ENCODE measurements at places on chromosomes 16 and 17.
A peak's percentile ranks its signal among the peaks of the same experiment; 100 is the strongest.

DNA sequence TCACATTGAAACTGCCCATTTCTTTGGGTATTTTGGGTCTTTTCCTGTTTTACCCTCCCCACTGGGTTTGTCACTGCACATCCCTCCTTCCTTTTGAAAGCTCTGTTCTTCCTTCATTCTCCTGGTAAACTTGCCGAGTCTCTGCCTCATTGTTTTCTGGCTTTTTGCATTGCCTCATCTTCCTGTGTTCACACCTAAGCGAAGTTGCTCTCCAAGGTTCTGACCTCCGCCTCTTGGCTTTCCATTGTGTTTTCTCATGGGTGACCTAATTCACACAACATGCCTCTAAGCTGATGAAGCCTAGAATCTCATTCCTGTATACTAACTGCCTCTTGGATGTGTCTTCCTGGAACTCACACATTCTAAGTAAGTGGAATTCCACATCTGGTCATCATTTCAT, 1096.1 kb upstream of the EEF2KMT start:
- DNase-seq, result no peak

GRCh38 chr16:65965628-65966027, 400.9 kb upstream of the CDH5 start:
- no peak for DNase-seq

DNA sequence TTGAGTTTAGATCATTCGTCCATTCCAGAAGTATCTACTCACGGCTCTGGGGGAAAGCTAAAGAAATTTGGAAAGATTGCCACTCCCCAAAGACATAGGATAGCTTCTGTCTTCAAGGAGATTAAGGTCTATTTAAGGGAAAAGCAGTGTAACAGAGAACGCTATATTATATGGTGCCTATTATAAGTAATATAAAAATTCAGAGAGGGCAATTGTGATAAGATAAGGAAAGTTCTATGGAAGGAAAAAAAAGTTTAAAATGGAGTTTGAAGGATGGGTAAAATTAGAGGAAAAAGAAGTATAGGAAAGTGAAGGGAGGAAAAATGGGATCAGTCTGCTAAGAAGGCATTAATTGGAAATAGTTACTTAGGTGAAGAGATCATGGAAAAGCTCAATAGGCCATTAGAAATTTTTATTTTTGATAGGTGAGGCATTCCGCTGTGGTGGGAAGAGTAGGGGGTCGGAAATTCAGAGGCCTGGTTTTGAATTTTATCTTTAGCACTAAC, 690 bp upstream of the CDC27 start:
- DNase-seq, result no peak

GRCh38 chr17:63827801-63828221, 348 bp upstream of the FTSJ3 start:
- no peak for DNase-seq

DNA sequence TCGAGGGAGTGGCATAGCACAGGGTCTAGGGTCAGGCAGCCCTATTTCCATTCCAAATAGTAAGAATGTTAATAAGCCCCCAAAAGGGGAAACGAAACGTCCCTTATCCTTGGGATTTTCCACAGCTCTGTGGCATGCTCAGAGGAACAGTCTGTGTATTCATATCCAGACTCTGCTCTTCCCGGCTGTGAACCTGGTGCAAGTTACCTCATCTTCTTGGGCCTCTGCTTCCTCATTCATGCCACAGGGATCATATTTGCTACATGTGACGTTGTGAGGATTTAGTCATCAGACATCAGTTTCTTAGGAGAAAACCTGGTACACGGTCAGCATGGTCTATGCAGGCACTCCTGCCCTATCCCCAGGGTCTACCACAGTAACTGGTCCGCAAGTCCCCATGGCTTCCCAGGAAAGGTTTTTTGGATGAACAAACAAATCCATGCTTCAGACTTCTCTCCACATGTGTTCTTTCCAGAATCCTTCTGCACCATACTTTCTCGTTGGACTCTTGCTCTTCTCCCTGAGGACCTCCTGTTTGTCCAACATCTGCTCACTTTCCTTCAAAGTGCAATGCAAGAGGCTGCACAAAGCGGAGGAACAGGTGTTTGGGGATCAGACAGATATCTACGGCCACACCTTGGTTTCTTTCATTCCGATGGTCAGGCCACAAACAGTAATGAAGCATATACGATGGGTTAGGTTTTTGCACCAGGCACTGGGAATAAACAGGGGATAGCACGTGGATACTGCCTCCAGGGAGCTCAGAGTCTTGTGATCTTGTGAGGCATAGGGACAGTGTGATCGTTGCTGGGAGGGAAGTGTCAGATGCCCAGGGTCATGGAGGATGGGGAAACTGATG, 17.7 kb downstream of the GLP2R start:
- DNase-seq, result no peak

GRCh38 chr17:81930142-81931125, 2.9 kb upstream of the MAFG start:
- no peak for DNase-seq

GRCh38 chr16:17921357-17921978, 415.1 kb downstream of the NPIPA8 start:
- no peak for DNase-seq

DNA sequence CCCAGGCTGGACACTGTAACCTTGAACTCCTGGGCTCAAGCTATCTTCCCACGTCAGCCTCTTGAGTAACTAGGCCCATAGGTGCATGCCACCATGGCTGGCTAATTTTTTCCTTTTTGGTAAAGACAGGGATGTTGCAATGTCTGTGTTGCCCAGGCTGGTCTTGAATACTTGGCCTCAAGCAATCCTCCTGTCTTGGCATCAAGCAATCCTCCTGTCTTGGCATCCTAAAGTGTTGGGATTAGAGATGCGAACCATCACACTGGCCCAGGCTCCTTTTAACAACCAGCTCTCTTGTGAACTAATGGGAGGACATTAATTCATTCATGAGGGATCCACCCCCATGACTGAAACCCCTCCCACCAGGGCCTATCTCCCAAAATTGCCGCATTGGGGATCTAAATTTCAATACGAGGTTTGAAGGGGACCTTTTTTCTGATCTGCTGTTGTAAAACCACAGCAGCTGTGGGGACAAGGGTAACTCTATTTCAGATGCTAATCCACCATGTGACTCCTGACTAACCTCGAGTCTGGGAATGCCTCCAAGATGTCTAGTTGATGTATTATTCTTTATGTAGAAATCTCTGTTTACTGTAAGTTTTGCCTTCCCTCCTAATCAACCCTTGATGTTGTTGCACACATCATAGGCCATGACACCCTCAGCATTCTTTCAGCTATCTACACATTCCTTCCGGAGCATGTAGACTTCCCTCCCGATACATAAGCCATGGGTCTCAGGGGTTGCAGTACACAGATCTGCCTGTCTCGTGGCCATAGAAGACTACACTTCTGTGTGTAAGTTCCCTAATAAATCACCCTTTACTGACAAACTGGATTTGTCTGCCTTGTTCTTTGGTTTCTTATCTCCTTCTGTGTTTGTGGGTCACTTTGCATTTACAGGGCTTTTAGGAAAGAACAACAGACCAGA, 37.6 kb downstream of the RNF112 start:
- DNase-seq, result peak; percentile 94

DNA sequence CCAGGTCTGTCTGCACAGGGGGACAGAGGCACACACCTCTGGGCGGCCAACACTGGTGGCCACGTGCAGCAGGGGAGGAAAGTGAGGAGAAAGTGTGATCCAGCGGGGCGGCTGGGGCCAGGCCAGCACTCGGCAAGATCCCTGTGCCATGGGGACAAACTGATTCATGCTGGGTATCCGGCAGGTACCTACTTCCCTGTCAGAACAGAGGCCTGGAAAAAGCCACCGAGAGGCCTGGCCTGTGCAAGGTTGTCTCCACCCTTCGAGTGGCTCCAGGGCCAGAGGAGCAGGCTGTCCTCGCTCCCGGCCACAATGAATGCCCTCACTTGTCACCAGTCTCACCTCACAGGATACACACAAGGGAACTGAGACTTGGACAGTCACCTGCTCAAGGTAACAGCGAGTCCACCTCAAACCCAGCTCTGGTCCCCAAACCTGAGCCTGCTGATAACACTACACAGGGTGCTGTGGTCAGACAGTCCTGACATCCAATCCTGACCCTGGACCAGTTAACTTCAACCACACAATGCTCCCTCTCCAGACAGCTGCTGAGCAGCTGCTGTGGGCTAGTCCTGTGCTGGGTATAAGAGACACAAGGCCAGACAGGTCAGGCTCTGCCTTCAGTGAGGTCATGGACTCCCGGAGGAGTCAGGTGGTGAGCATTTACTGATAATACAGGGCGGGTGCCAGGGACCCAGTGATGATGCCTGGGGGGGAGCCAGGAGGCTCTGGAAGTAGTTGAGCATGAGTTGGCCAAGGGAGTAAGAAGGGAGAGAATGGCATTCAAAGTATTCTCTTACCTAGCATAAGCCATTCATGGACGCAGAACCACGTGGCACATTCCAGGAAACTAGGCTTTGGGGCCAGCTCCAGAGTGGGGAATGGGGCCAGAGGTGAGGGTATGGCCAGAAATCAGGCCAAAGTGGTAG, 53.0 kb downstream of the VAC14 start:
- DNase-seq, result no peak

GRCh38 chr17:9824094-9824493, 1.6 kb upstream of the GLP2R start:
- no peak for DNase-seq

GRCh38 chr17:31525801-31526549, 134.5 kb downstream of the RAB11FIP4 start:
- no peak for DNase-seq

DNA sequence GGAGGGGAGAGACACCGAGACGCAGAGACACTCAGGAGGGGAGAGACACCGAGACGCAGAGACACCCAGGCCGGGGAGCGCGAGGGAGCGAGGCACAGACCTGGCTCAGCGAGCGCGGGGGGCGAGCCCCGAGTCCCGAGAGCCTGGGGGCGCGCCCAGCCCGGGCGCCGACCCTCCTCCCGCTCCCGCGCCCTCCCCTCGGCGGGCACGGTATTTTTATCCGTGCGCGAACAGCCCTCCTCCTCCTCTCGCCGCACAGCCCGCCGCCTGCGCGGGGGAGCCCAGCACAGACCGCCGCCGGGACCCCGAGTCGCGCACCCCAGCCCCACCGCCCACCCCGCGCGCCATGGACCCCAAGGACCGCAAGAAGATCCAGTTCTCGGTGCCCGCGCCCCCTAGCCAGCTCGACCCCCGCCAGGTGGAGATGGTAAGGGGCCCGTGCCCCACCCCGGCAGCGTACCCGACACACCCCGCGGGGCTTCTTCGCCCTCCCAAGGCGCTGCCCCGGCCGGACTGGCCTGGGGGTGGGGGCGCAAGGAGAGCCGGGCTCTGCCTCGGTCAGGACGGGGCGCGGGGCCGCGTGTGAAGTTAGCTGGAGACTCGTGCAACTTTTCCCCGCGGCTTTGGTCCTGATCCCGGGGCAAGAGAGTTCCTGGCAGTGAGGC, 427 bp downstream of the PPP1R1B start:
- DNase-seq, result no peak

GRCh38 chr17:57881143-57881542, 31.3 kb upstream of the MRPS23 start:
- DNase-seq, result no peak

DNA sequence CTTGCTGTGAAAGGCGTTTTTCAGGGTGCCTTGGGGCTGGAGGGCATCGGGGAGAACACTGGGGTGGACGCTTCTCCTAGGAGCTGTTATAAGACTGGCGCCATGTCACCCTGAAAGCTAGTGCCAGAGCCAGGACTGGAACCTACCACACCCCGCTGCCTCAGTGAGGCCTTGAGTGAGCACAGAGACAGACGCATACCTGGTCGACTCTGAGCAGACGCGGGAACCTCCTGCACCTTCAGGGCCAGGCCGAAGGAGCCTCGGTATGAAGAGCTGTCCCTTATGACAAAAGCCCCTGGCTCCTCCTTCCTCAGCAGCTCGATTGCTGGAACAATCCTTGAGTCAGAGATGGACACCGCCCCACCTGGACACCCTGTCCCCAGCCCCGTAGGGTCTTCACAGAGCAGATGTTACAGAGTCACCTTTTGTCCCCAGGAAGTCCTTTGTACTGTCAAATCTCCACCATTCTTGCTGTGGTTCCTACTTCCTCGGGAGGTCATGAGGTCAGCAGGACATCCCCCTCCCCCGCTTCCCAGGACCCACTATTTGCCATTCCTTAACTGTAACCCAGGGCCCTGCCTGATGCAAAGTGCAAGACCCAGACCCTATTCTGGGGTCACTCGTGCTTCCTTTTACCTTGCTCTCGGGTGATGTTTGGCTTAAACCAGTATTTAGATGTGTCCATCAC, 17.0 kb downstream of the TNS4 start:
- DNase-seq, result no peak

GRCh38 chr16:58393138-58393504, 850 bp downstream of the GINS3 start:
- no peak for DNase-seq

DNA sequence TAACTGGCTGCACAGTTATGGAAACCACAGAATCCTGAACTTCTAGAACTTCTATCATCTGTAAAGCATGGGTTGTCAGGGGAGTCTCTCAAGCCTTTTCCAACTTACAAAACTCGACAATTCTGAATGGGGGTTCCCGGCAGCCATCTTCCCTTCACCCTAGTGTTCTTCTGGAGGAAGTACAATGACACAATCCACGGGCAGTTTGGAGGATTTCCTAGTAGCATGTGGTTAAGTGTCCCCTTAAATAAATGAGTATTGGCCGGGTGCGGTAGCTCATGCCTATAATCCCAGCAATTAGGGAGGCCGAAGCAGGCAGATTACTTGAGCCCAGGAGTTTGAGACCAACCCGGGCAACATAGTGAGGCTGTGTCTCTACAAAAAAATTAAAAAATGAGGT, 2.1 kb downstream of the SLC16A6 start:
- DNase-seq, result no peak

- no peak for DNase-seq
Observed at GRCh38 chr16:27764427-27764826, 214.5 kb downstream of the KATNIP start.

DNA sequence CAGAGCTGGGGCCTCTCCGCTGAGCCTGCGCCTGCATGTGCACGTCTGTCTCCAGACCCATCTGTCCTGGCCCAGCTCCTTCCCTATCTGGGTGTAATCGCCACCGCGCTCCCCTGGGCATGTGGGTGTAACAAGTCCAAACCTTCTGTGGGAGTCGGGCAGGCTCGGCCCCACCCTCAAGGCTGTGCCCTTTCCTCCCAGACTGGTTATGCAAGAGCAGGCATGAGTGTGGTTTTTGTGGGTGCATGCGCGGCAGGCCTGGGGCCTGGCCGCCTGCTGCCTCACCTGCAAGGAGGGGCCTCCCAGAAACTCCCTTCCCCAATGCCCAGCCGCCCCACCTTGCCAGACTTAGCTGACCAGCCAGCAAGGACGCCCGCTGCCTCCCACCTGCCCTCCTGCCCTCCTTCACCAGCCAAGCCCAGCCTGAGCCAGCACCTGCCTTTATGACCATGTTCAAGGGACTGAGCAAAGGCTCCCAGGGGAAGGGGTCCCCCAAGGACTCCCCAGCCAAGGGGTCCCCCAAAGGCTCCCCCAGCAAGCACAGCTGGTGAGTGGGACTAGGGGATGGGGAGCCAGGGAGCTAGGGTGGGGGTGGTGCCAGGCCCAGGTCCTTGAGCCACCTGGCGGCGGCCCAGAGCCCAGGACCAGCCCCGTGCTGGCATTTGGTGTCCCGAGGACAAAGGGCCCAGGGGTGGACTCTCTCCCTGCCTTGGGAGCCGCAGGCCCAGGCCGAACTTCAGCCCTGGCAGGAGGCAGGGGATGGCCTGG, at the start of gene EVPLL:
Gene EVPLL (plus strand): TSS at position 342 of the 768 bp plus-strand sequence. CDS start 3,160 bp downstream, outside the sequence.
- no peak for DNase-seq
